ENCODE measurements at places on chromosomes 12 and 14.

DNA sequence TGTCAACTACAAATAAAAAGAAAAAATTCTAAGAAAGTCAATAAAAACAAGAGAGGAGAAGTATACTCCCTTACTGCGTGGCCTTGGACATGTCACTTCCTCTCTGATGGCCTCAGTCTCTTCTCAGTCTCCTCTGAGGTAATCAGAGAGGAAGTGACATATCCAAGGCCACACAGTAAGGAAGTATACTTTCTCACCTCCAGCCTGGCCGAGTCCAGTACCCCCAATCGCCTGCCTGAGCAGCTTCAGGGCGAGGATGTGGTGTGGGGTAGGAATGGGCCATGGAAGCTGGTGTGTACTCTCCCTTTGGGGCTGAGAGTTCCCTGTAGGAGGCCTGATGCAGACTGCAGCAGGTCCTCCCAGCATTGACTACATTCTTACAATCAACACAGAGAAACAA lies 15.8 kb downstream of the VDR start:
- no peak for DNase-seq

GRCh38 chr12:68240079-68240478 lies 13.3 kb downstream of the IL22 start:
- DNase-seq = no peak

DNA sequence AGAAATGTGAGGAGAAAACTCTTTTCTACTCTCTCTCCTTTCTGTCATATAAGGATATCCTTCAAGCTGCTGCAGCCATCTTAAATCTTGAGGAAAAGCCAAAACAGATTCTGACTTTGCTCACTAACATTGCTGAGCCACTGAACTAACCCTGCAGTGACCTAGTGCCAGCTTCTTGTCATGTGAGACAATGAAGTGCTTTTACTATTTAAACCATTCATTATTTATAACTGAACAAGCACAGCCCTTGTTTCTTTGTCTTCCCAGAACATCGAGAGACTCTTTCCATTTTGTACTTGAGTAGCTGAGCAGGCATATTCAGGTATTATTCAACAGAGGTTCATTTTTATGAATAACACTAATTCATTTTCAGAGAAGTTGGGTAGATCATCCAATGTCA lies 455.0 kb upstream of the TMPO start:
- DNase-seq = no peak

GRCh38 chr12:15928346-15928745 lies 17.2 kb downstream of the DERA start:
- no peak for DNase-seq

DNA sequence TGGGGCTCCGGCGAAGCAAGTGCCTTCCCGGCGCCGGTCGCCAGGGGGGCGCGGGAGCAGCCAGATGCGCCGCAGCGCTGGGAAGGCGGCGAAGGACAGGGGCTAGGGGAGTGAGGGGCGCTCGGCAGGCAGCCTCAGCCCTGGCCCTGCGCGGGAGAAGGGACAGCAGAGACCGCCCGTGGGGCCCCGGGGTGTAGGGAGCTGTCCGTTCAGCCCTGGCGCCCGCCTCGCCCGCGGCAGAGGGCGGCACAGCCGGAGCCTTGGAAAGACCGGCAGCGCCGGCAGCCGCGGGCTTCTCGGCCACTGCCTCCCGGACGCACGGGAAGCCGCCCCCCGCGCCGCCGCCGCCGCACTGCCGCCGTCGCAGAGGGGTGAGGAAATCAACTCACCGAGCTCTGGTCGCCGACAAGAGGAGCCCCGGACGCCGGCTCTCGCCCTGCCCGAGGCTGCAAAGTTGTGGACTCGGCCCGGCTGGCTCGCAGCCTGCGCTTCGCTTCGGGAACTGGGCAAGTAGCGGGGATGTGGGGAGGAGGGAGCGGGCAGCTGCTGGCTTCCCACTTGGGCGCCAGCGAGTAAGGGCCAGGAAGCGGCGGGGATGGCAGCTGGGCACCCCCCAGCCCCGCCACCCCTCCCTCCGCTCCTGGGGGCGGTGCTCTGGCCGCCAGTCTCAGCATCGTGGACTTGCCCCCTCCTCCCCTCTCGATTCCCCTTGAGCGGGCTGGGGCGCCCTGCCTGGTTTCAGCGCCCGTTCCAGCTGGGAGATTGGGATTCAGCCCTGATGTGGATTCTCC lies at the start of gene ZDHHC22:
ZDHHC22 (minus strand) TSS at position 578 of the 791 bp plus-strand sequence. CDS start 2,053 bp downstream, outside the sequence.
- DNase-seq = no peak

DNA sequence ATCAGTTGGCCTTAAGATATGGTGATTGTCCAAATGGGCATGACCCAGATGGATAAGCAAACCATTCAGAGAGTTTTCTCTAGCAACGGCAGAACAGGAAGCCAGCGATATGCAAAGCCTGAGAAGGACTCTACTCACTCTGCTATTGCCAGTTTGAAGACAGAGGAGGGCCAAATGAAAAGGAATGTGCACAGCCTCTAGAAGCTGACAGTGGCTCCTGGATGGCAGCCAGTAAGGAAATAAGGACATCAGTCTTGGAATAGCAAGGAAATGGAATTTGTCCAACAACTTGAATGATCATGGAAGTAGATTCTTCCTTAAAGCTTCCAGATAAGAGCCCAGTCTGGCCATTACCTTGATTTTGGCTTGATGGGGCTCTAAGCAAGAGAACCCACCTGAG lies 60.0 kb downstream of the TMTC2 start:
- DNase-seq = no peak

GRCh38 chr14:65664436-65664835 lies 251.9 kb downstream of the FUT8 start:
- DNase-seq = no peak

- DNase-seq = no peak
Measured at GRCh38 chr12:104535369-104535768, 78.6 kb downstream of the CHST11 start.

- no peak for DNase-seq
Measured at GRCh38 chr12:20520532-20520931, 152.2 kb downstream of the PDE3A start.

DNA sequence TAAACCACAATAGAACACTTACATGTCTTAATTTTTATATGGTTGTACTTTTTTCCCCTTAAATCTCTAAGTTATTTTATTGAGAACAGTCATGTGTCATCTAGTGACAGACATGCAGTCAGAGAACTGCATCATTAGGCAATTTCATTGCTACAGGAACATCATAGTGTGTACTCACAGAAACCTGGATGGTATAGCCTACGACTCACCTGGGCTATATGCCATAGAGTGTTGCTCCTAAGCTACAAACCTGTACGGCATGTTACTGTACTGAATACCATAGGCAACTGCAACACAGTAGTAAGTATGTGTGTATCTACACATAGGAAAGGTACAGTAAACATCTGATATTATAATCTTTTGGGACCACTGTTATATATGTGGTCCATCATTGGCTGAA lies 557.6 kb downstream of the PRKD1 start:
- no peak for DNase-seq

- DNase-seq = no peak
Measured at GRCh38 chr12:25755136-25755970, 202.3 kb upstream of the LMNTD1 start.

GRCh38 chr12:72267974-72268373 lies 4.2 kb upstream of the TRHDE start:
- DNase-seq = no peak

DNA sequence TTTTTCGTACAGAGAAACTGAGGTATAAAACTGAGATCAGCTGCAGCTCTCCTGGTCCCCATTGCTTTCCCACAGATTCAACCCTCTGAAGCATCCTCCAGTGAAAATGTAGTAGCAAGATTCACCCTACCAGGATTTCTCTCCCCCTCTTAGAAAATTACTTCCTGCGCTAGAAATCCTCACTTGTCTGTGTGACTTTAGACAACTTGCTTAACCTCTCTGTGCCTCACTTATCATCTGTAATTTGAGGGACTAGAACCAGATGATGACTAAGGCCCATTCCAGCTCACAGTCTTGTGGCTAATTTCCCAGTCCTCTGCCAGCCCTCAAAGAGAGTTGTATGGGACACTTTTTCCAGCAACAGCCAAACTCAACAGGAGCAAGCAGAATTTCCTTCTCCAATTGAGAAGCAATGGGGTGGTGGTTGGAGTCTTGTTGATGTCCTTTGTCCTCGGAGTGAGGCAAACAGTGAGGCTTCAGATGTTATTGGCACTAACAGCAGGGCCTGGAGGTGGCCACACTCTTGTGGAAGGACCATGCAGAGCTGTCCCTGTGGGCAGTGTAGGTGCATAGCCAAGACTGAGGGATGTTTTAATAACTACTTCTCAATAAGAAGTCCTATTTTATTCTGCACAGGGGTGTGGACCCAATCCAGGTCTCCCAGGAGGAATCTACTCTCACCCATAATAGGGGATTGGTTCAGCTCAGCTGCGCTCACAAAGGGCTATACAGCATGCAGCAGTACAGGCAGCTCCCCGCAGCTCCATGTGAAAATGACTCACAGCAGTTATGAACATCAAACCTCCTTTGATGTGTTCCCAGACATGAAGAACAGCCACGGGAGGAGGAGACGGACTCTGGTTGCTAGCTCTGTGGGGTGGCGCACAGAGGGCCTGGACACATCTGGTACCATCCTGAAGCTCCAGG lies 200.1 kb downstream of the DAD1 start:
- DNase-seq = no peak

- no peak for DNase-seq
Measured at GRCh38 chr14:85198001-85198400, 331.9 kb upstream of the FLRT2 start.

DNA sequence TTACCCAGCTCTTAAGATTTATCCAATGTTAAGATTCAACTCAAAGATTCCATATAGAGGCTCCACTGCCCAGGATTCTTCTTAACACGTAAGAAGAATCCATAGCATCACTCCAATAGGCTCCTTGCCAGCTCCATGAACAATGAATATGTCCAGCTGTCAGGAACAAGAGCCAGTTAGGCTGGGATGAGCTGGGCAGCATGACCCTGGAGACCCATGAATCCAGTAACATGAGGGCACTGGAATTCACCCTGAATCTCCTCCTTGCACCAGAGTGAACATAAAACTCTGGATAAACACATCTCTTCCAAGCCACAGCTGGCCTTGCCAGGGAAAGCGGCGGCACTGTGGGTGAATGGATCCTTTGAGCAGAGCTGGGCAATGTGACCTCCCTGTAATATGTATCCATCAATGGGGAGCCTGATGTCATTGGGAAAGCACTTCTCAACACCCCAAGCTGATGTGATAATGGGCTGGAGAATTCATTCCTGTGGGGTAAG lies 24.4 kb upstream of the TC2N start:
- DNase-seq = no peak

DNA sequence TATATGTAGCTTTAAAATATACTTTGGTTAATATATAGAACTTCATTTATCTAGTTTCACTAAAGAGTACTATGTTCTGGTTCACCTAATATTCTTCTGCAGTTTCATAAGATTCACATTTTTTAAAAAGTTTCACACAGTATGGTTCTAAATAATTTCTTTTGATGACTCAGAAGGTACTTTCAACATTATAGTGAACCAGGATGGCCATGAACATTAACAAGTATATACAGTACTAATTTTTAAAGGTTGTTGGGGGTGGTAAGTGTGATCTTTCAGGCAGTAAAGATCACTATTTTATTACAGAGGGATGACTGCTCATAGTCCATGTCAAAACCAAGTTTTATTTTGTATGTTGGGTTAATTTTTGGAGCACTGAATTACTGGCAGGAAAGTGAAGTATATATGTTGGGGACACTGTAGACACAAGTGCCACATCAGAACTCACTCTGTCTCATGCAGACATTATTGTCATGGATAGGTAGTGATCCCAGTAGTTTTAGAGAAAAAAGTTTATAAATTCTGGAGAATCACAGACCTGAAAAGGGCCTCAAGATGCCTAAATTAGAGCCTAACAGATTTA lies 60.0 kb downstream of the DCAF5 start:
- no peak for DNase-seq

GRCh38 chr14:34496679-34497513 lies 34.9 kb upstream of the SPTSSA start:
- no peak for DNase-seq

- DNase-seq = no peak
Measured at GRCh38 chr12:47604221-47604873, 101.5 kb downstream of the RPAP3 start.

All from stimulated activated CD8-positive, alpha-beta memory T cell treated with anti-CD3 and anti-CD28 coated beads, Interleukin-4, amount 100 ng/mL, for 1 hour (primary cell).